ENCODE measurements at places on chromosomes 16 and 17.

GRCh38 chr17:1562176-1562643, 382 bp downstream of the PITPNA start:
- DNase-seq: no peak

- no peak for DNase-seq
Observed at GRCh38 chr17:33798308-33798707, 456.8 kb upstream of the CCL2 start.

DNA sequence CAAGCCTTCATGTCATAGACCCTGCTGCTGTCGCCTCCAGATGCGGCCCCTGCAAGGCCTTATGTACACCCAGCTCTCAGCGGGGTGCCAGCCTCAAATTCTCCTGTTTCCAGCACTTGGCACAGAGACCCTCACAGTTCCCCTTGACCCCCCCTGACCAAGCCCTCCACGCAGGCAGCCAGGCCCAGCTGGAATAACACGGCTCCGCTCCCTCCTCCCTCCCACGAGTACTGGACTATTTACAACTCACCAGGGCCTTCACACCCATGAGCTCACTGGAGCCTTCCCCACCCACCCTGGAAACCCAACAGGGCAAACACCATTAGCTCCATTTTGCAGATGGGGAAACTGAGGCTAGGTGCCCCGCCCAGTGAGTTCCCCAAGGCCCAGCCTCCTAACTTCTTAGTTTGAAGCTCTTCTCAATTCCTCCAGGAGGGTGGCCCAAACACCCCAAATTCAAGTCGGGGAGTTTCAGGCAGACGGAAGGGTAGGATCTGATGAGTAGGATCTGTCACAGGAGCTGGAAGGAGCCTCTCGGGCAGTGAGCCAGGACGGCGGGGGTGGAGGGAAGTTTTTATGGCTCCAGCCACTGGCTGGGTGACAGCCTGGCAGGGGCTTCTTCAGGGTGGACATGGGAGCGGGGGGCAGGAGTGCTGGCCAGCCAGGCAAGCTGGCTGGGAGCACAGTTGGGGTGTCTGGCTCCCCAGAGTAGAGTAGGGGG, 17.5 kb upstream of the DLX4 start:
- DNase-seq: no peak

GRCh38 chr16:57519796-57520360, 16.5 kb downstream of the CCDC102A start:
- peak; percentile 71 for DNase-seq

GRCh38 chr16:71711789-71712188, 12.7 kb downstream of the PHLPP2 start:
- no peak for DNase-seq

DNA sequence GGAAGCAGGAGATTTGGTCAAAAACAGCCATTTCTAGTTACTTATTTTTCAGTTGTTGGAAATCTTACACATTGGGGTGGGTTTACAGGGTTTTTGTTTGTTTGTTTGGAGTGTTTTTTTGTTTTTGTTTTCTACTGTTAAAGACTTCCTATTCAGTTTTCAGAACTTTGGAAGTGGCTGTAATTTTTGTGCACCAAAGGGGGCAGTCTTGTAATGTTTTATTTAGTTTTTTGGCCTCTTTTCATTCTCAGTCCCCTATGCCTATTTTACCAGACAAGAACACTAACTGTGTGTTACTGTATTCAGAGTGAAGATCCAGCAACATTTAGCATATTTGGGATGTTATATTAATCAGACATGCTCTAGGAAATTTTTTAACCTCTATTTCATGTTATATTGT, 20.6 kb downstream of the TPPP3 start:
- no peak for DNase-seq

DNA sequence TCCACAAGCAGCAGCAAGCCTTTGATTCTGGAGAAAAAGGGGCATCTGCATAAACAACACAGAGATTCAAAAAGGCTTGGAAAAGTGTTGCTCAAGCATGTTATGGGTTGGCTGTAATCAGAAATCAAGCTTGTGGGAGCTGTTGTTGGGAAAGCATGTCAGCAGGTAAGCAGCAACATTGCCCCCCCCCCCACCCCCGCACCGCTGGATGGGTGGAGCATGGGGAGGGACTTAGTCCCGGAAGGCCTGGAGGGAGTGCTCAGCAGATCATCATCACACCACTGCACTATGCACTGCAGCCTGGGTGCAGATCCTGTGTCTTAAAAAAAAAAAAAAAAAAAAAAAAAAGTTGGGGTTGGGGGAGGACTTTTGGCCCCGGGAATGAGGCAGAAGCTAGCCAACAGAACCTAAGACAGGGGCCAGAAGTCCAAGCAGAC, 16.8 kb upstream of the AKAP1 start:
- no peak for DNase-seq

DNA sequence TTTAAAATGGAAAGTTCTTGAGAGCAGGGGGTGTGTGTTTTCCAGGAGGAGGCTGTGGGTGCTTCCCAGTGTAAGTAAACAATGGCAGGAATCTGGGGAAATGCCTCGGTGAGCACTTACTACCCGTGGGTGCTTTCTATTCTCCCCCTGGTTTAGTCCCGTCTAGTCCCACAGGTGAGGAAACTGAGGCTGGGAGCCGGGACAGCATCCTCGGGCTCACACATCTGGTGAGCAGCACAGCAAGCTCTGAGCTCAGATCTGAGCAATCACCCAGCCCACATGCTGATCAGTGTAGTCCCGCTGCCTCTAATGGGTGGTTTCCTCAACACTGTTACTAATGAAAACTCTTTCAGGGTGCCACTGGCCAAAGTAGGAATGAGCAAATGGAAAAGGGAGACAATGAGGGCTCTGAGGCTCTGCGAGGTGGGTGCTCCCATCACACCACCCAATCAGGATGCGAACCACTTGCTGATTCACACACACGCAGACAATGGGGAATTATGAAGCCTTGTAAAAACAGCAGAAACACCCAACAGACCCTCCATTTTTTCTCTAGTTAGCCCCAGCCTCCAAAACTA, 202.6 kb downstream of the PARN start:
- no peak for DNase-seq

DNA sequence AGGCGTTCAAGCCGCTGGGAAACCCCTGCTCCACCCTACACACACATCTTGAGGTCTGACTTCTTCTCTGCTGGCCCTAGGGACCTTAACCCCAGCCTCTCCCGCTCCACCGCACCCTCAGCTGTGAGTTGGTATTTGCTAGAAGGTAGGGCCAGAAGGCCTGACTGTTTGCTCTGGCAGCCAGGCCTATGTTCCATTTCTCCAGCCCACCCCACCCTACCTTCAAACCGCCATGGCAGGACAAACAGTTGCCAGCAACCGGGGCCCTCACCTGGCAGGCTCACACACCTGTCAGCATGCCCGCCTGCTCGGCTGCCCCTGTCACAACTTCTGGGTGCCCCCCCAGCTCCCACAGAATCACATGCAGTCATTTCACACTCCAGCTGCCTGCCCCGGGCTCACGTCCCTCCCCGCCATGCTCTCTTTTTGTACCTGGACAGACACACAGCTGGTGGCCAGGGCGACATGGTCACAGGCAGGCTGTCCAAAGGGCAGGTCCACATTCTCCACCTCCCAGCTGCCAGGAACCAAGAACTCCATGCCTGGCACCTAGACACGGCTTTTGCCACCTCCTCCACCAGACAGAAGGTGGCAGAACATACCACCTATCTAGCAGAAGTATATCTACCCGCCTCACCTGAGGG, 2.6 kb upstream of the ATP2A3 start:
- DNase-seq: no peak

GRCh38 chr17:62724398-62725146, 83.5 kb downstream of the MARCHF10 start:
- peak; percentile 79 for DNase-seq

GRCh38 chr17:34713687-34714086, 134.3 kb downstream of the TMEM132E start:
- DNase-seq: no peak

GRCh38 chr17:79562192-79562930, 48.5 kb downstream of the RBFOX3 start:
- DNase-seq: no peak

GRCh38 chr17:29557085-29557738, 9.6 kb downstream of the ABHD15 start:
- no peak for DNase-seq

DNA sequence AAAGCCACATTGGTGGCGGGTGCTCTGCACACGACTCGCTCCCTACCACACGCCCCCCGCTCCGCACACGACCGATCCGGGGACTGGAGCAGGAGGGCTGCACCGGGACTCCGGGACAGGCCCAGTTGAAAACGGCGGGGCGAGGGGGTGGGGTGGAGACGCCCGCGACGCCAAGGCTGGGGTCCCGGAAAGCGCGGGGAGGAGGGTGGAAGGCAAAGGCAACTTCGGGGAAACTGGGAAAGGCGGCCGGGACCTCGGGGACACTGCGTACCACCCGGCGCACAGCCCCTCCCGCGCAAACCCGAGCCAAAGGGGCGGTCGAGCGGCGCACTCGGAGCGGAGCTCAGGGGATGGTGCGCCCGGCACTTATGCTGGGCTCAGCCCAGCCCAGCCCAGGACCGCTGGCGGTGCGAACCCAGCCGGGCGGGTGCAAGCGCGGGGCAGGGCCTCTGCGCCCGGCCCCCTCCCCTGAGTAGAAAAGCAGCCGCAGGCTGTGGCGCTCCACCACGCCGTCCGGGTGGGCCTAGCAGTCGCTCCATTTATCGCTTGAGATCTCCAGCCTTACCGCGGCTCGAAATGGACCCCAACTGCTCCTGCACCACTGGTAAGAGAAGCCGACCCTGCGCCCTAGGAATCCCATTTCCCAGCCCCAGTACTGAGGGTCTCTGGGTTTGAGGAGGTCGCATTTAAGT, at the start of gene MT1M:
Gene MT1M, plus strand, starts transcription at position 504 of the 692 bp plus-strand sequence. Its CDS starts 73 bp downstream, at position 577.
- no peak for DNase-seq

- DNase-seq: no peak
Observed at GRCh38 chr16:59090541-59090940, 356.4 kb upstream of the GOT2 start.

DNA sequence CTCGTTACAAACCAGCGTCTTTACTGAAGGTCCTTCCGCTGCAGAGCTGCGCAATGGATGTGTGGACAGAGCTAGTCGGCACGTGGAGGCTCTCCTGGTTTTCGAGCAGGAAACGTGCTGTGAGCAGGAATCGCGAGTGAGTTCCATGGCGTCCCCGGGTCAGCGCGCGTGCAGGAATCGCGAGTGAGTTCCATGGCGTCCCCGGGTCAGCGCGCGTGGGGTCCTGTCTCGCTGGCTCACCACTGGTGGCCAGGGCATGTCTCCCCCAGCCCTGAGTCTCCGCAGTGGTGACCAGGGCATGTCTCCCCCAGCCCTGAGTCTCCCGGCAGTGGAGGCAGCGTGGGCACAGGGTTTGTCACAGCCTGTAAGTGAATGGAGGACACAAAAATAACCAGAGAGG, 62.7 kb downstream of the KLHDC4 start:
- no peak for DNase-seq

DNA sequence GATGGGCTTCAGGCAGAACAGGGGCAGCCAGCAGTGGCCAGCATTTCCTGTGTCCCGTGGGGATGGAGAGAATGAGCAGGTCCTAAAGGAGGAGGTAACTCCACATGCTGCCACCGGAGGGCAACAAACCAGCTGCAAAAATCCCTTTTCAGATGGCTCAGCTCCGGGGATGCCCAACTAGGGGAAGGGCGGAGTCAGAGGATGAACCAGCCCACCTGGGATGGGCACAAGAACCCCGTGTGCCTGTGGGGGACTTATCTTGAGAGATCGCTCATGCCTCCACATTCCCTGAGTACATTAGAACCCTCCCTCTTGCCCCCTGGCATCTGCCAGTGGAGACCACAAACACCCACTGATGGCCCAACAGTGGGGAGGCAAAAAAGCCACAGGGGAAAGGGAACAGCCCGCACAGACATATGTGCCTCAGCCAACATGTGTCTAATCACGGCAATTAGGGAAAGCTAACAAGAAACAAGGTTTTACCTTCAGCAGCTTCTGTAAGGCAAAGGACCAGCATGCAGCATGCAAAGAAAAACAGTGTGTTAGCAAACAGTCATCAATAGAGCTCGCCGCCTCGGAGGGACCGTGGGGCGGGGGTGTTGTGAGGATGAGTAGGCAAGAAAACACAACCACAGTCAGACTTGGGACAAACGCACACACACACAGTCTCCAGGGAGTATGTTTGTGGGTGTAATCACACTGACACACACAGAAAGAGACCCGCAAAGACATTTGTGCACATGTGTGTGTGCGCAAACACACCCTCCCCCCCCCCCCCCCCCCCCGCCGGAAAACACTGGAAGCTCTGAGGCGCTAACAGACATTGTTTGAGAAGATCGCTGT, 64.0 kb downstream of the MYO18A start:
- DNase-seq: no peak

- DNase-seq: no peak
Observed at GRCh38 chr16:81198635-81199034, 39.9 kb upstream of the BCO1 start.

DNA sequence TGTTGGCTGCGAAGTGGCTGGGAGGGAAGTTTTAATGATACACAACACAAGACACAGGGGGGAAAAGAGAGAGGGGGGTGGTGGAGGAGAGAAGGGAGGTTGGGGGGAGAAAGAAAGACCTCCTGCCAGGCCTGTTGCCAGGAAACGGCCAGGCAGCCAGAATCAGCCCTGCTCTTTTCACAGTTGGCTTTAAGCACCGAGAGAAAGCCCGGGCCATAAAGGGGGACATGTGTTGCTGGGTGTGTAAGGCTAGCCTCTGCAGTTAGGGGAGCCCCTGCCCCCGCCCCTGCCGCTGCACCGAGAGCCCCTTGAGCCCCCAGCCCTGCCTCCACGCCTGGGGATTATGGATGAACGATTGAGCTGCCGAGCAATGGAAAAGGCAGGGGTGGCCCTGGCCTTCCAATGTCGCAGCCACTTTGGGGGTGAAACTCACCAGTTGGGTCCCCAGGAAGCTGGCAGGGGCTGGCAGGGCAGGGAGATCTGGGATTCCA, 13.9 kb upstream of the WNT3 start:
- no peak for DNase-seq

DNA sequence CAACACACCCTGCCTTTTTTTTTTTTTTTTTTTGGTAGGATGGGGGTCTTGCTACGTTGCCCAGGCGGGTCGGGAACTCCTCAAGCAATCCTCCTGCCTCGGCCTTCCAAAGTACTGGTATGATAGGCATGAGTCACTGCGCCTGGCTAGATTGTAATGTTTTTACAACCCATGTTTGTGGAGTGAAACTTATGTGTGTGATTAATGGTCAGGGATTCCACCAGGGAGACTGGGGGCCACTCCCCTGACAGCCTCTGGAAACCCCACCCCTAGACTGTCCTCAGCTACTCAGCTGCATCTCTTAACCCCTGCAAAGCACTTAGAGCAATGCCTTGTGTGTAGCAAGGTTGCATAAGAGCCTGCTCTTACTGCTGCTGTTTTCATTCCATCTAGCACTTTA, 220.5 kb downstream of the PARN start:
- no peak for DNase-seq

GRCh38 chr16:7938175-7938574, 605.5 kb downstream of the RBFOX1 start:
- no peak for DNase-seq

DNA sequence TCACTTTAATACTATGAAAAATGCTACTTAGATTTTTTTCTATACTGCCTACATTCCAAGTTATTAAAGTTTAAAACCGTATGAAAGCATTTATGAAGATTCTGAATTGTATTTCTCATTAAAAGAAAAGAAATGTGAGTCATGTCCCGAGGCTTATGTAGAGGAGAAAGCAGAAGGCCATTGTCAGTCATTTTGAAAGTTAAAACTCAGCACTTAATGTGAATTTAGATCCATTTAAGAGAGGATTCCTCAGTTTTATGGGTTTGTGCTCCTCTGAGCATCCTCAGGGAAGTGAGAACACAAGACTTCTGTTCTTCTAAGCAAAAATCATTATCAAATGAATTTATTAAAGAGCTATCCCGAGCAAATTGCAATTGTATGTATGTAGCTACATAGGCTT, 11.8 kb downstream of the C17orf75 start:
- no peak for DNase-seq

- no peak for DNase-seq
Observed at GRCh38 chr17:66542129-66542966, 239.9 kb downstream of the PRKCA start.

All from stimulated activated CD4-positive, alpha-beta T cell treated with anti-CD3 and anti-CD28 coated beads, Interleukin-2, amount 100 ng/mL, for 4 hours (primary cell).